ENCODE measurements at places on chromosomes 12 and 14.

- peak; percentile 33 for DNase-seq
These were observed 2.2 kb downstream of the BAZ1A start for GRCh38 chr14:34872822-34873588.

DNA sequence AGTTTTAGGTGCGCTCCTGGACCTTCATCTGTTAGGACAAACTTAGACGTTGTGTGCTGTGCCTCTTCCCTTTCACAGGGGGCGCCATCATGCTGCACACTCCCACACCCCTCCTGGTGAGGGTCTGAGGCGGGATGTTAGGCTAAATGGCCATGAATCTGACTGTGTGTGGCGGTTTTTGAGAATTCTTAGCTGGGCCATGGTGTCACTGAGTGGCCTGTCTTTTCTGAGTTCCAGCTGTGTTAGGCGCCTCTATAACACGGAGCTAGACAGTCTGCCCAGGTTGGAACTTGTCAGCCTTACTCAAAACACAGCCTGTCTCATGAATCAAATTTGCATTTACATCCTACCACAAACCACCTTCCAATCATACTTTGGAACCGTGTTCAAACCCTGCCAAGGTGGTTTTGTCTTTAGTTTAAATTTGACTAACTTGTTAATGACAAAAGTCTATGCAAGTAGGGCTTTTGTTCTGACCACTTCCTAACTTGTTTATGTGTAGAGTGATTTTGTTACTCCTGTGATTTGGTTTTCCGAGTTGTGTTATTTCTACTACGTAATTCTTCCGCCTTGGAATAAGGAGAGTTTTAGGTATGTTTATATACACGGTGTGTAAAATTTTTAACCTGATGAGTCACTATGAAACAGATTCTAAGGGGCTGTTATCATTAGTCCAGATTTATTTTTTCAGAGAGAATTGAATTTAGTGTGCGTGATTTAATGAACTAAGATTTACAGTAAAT lies 19.6 kb downstream of the ACVR1B start:
- DNase-seq: peak; percentile 10

GRCh38 chr14:28767853-28768741 lies 1.5 kb downstream of the FOXG1 start:
- no peak for DNase-seq

DNA sequence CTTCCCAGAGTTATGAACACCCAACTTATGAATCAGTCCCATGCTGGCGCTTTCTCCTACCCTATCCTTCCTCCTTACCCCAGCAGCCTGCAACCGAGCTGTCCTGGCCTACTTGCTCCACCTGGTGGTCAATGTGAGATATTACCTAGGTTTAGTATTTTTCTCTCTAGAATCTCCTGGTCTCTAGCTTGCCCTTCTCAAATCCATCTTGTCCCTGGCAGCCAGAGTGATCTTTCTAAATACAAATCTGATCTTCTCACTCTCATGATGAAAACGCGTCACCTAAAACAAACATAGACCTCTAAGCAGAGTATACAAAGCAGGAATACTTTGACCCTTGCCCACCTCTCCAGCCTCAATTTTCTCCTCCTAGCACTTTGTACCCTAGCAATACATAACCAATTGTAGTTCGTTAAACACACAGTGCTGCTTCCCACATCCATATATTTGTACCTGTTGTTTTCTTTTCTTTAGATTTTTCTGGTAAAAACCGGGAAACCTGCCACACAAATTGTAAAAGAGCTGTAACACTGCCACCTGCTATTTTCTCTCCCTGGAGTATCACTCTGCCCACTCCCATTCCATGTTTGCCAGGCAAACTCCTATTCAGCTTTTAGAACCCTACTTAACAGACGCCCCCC lies 20.0 kb upstream of the TCP11L2 start:
- peak; percentile 59 for DNase-seq

- DNase-seq: no peak
These were observed 108.8 kb downstream of the RBM19 start for GRCh38 chr12:113857371-113857770.

DNA sequence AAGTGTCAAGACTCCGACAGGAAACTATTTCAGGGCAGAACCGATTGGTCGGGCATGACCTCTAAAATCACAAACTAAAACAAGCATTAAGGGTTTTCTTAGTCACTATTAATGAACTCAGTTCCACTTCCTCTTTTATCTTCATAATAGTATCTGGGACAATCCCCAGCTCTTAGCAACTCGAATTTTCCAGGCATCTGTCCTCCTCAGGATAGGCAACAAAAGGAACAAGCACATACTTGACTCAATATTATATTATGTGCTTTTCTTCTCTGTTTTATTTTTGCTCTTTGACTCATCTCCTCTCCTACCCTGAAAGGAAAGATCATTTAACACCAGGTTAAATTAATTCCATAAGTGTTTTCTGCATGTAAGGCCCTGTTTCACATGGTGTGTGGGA lies 638.3 kb upstream of the TBX3 start:
- peak; percentile 20 for DNase-seq

GRCh38 chr14:72600551-72601330 lies 293.2 kb downstream of the DPF3 start:
- no peak for DNase-seq

- DNase-seq: no peak
These were observed 1024.1 kb downstream of the TMTC2 start for GRCh38 chr12:83710851-83711250.

GRCh38 chr12:91327889-91328288 lies 145.3 kb upstream of the DCN start:
- no peak for DNase-seq

- DNase-seq: no peak
These were observed 98.8 kb downstream of the OSBPL8 start for GRCh38 chr12:76460807-76461206.

- DNase-seq: no peak
These were observed 123.5 kb downstream of the MED13L start for GRCh38 chr12:116153983-116154382.

GRCh38 chr14:20627346-20628027 lies 14.0 kb downstream of the OR6S1 start:
- no peak for DNase-seq

- no peak for DNase-seq
These were observed 1.7 kb downstream of the ABCD2 start for GRCh38 chr12:39617887-39618286.

DNA sequence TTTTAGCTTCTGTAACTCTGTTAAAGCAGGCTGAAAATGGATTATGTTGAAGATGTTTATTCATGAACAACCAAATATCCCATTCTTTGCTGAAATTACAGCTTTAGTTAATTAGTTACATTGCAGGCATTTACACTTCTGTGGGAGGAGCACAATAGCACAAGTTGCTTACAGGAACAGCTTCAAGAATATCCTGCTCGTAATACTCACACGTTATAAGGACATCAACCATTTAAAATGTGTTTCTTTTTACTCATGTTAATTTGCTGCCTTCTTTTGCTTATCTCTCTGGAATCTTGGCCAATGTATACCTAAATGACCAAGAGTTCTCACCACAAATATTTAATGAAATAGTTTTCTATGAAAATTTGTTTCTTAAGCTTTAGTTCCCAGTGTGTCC lies 305.2 kb upstream of the SYT1 start:
- no peak for DNase-seq

DNA sequence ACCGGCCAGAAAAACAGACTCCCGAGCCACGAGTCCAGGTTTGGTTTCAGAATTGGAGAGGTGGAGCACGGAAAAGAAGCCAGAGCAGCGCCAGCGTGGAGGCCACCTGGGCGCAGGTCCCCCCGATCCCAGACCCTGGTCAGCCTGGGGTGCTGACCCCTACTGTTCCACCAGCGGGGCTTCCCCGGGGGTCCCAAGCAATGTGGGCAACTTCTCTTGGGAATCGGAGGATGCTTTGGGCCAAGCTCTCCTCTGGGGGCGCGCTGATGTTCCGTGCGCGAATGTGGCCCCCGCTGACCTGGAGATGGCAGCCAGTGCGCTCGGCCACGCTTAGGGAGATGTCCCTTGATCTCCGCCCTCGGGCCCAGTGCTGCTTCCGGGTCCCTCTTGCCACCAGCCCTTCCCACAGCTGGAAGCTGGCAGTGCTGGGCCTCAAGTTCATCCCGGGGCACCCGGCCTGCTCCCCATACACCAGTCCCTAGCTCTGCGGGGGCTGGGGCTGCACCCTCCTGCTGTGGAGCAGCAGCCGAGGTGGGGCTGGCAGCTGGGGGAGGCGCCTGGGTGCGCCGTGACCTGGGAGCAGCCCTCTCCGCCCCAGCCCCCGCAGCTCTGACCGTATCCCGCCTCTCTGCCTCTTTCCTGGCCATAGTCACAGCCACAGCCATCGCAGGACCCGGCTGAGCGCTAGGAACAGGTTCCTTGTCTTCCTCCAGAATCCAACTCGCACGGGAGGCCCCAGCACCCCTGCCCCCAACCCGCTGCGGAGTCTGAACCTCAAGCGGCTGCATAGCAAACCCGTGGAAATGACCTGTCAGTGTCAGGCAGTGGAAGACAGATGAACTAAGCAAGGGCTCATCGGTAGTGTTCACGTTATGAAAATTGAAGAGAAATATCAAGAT lies 91.2 kb downstream of the RCOR1 start:
- DNase-seq: no peak

GRCh38 chr12:91896286-91897024 lies 249.2 kb downstream of the BTG1 start:
- DNase-seq: no peak

DNA sequence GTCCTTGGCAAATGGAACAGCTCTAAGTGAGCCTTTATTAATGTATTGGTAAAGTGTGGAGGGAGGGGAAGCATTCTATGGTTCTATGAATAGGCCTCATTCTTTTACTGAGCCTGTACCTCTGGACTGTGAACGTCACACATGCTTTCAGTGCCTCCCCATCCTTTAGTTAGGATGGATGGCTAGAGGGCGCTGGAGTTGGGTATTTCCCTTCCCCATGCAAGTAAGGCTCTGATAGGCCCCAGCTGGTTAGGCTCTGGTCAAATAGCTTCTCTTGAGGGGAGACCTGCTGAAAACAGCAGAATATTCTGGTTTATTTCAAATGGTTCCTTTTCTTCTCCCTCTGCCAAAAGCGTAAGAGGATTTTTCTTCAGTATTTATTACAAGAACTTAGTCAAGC lies 860.9 kb upstream of the MDGA2 start:
- DNase-seq: peak; percentile 1

GRCh38 chr12:4894019-4894418 lies 15.7 kb upstream of the KCNA1 start:
- no peak for DNase-seq

- no peak for DNase-seq
These were observed 17.3 kb upstream of the YY1 start for GRCh38 chr14:100221533-100222223.

- no peak for DNase-seq
These were observed 202.2 kb downstream of the KTN1 start for GRCh38 chr14:55782166-55782565.
